AG09309 (cell line): ENCODE measurements at places on chromosomes 13 and 19.
A peak's percentile ranks its signal among the peaks of the same experiment; 100 is the strongest.

GRCh38 chr13:33119022-33119781 is 103.0 kb downstream of the KL start:
- no peak for DNase-seq

- DNase-seq, result no peak
These were observed 581 bp downstream of the RCBTB1 start for GRCh38 chr13:49584771-49585182.

DNA sequence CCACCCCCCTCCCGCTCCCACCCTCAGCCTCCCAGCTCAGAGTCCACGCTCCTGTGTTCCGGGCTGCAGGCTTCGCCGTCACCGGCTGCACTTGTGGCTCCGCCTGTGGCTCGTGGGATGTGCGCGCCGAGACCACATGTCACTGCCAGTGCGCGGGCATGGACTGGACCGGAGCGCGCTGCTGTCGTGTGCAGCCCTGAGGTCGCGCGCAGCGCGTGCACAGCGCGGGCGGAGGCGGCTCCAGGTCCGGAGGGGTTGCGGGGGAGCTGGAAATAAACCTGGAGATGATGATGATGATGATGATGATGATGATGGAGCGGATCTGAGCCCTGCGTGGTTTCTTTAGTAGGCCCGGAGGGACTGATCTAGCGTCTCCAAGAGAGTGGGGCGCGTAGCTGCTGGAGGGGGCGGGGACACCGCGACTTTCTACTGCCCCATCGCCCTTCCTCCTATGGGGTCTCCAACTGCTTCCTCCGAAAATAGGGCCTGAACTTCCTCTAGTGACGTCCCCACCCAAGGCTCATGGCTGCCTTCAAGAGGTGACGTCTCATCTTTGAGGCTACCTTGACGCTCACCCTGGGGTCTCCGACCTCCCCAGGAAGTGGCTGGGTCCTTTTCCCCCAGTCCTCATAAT is 1.4 kb downstream of the RETN start:
- no peak for DNase-seq

DNA sequence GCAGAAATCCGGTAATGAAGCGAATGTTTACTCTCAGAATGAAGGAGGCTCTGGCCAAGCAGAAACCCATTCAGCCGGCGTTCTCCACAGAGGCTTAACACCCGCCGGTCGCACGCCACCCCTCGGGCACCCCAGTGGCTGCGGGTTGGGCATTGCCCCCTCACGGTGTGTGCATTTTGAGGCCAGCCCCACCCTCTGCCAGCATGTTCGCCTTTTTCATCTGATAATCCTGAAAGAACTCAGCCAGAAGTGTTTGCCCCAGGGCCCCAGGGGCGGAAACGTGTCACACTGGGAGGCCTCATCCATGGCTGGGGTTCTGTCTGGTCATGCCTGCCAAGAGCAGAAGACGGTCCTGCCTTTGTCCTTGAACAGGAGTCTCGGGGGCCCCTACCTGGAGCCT is 34.2 kb downstream of the COMP start:
- no peak for DNase-seq

DNA sequence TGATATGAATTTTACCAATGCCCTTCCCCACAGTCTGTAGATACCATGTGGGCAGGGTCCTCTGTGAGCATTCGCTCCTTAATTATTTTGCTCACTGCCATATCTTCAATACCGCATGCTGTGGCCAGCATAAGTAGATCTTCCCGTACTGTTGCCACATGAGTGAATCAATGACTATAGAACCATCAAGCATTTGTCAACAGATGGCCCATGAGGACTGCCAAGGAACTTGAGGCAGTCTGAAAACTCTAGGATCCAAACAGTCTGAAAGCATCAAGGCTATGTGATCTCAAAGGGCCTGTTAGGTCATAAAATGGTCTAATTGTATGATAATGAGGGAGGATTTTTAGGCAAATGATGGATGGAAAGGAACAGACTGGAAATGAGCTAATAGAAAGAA is 27.4 kb upstream of the GPR12 start:
- no peak for DNase-seq

- no peak for DNase-seq
These were observed 1053.6 kb upstream of the MIR17HG start for GRCh38 chr13:90293793-90294361.

- DNase-seq, result no peak
These were observed 16.0 kb upstream of the ZNF792 start for GRCh38 chr19:34979819-34980640.

DNA sequence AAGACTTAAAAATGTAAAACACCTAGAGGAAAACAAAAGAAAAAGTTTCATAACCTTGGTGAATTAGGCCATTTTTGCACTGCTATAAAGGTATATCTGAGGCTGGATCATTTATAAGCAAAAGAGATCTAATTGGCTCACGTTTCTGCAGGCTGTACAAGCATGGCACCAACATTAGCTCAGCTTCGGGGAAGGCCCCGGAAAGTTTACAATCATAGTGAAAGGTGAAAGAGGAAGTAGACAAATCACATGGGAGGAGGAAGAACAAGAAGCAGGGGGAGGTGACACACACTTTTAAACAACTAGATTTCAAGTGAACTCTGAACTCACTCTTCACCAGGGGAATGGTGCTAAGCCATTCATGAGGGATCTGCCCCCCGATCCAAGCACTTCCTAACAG is 1358.5 kb upstream of the PCDH9 start:
- no peak for DNase-seq

GRCh38 chr19:17499648-17500446 is 11.6 kb upstream of the PGLS start:
- no peak for DNase-seq

DNA sequence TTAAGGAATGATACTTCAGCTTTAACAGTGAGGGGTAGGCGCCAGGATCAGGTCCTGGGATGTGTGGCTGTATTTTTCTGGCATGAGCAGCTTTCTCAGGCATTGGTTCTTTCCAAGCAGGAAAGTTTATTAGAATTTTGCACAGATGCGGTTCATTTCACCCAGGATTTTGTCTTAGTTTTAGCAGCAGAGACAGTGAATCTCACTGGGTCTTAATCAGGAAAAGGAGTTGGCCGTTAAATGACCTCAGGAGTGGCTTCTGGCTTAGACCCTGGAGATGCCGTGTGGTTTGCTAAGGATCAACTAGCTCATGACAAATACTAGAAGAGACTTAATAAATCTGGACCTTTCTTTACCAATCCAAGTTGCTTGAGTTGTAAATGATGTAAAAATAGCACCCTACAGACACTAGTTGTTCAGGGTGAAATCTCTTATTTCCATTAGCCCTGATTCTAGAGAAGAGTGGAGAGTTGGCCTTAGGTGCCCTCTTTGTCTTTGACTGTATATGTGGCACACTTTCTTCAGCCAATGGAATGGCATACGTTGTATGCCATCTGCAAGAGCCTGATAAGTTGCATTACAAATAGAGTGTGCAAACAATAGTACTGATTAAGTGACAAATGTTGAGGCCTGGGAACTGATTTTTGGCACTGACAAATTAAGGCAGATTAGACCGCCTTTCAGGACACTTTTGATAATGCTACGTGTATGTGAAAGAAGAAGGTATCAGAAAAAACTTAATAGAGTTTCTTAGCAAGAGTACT is 34.0 kb downstream of the LRCH1 start:
- DNase-seq, result no peak

GRCh38 chr13:114065926-114066774 is 66.3 kb downstream of the RASA3 start:
- DNase-seq, result no peak

- DNase-seq, result no peak
These were observed 62.9 kb downstream of the TRPC4 start for GRCh38 chr13:37806666-37807065.

DNA sequence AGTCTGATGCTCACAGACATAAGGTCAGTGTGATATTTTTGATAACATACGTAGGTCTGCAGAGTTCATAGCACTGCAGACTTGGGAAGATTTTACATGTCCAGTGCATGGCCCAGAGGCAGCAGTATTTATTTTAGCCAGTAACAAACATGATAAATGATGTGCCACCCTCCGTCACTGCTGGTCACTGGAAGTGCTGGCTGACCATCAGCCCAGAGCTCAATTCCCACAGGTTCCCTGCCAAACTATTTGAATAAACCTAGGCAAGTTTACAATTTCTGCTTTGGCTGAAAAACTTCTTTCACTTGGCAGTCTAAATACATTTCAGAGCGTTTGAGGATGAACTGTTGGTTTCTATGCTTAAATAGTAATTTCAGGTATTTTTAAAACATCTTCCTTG is 135.5 kb upstream of the EDNRB start:
- DNase-seq, result no peak

- no peak for DNase-seq
These were observed 235.4 kb downstream of the PCDH20 start for GRCh38 chr13:61180234-61180633.

DNA sequence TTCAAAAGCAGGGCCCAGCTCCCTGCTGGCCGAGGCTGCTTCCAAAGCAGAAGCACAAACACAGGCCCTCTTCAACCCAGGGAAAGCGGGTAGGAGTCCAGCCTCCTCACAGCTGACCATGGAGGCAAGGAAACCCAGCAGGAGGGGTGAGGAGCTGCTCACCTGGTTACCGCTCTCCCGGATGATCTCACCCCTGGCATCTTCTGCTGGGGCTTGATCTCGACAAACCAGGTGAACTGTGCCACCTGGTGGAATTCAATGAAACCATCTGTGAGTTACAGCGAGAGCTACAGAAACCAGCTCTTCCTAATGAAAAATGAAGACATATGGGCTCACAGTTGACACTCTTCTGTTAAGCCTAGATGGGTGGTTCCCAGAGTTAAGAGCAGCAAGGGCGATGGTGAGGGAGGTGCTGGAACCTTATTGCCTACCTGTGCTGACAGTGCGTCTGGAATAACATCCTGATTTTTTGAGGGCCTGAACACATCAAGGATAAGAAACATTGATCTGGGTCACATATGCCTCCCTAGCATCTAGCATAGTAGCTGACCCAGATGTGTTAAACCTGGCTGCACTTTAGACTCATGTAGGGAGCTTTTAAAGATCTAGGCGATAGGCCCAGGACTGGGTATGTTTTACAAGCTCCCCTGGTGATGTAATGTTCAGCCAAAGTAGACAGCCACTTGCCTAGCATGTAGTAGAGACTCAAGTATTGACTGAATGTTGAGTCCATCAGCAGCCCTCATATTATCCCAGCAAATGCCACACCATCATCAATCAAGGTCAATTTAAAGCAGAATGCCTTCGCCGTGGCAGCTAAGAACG is 6.1 kb downstream of the DHRS12 start:
- DNase-seq, result no peak

DNA sequence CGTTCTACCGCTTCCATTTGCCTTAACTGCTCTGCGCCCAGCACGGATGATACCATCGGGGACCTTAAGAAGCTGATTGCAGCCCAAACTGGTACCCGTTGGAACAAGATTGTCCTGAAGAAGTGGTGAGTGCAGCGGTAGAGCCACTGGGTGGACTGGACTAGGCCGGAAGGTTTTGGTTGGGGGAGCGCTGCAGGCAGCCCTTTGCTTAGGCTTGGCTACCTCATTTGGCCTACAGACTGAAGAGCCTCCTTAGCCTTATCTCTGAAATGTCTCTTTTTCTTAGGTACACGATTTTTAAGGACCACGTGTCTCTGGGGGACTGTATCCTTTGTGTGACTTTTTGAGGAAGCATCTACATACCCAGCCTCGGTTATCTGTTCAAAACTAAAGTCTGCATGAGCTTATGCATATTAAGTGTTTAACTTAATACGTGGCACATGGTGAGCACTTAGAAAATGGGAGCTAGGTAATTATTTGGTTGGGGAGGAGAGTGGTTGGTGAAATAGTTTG is 889 bp downstream of the UBL5 start:
- DNase-seq, result no peak

- peak; percentile 14 for DNase-seq
These were observed 77.8 kb downstream of the TUBGCP3 start for GRCh38 chr13:112510002-112510780.

- no peak for DNase-seq
These were observed 9.5 kb upstream of the MBNL2 start for GRCh38 chr13:97212601-97213040.

- no peak for DNase-seq
These were observed 47.6 kb upstream of the SPRY2 start for GRCh38 chr13:80388506-80388905.

DNA sequence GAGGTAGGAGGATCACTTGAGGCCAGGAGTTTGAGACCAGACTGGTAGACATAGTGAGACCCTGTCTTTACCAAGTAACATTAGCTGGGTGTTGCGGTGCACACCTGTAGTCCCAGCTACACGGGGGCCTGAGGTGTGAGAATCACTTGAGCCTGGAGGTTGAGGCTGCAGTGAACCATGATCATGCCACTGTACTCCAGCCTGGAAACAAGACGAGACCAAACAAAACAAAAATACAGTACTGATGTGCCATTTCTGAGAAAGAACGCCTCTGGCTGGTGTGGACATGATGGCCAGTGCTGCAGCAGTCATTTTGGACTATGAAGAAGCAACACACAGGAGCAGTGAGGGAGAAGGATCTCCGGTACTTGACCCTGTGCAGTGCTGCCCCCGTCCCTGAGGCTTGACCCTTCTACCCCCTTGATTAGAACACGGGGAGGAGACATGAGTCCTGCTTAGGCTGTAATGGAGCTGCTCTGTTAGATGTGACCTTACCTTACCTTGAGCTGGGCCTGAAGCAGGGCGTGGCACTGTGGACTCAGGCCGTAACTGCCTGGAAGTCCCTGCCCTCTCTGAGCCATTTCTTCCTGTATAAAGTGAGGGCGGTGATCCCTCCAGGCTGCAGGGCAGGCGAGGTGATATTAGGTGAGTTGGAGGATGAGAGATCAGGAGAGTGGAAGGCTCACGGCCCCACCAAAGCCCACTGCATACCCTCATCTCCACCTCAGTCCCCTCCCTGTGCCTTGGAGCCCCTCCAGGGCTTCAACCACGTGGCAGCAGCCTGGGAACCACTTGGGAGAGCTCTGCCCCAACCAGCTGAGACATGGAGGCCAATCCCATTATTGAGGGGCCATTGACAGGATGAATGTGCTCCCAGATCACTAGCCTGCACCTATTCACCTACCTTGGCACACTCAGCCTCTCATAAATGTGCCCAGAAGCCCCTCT is 5.9 kb downstream of the RPL18A start:
- no peak for DNase-seq

DNA sequence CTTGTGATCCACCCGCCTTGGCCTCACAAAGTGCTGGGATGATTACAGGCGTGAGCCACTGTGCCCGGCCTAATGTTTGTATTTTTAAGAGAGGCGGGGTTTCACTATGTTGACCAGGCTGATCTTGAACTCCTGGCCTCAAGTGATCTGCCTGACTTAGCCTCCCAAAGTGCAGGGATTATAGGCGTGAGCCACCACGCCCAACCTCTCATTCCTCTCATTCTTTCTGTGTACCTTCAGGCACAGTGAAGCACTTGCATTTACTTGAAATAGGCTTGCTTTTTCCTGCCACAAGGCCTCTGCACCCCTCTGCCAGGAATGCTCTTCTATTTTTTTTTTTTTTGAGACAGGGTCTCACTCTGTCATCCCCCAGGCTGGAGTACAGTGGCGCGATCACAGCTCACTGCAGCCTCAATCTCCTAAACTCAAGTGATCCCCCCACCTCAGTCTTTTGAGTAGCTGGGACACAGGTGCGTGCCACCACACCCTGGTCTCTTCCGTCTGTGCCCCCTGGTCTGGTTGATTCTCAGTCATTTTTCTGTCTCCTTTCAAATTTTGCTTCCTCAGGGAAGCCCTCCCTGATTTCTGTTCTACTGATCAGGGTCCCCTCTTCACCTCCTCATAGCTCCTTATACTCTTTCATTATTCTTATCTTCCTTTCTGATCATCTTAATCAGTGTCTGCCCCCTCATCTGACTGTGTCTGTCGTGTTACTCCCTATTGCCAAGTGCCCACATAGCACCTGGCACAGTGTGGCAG is 15.1 kb downstream of the ACTMAP start:
- no peak for DNase-seq

GRCh38 chr13:62061751-62062150 is 646.1 kb upstream of the PCDH20 start:
- DNase-seq, result no peak

GRCh38 chr13:76622315-76623040 is 263.7 kb downstream of the KCTD12 start:
- DNase-seq, result no peak
